ENCODE measurements at places on chromosomes 5 and 9.
A peak's percentile ranks its signal among the peaks of the same experiment; 100 is the strongest.

GRCh38 chr9:127961613-127962155 is 19.1 kb downstream of the EEIG1 start:
- DNase-seq = no peak

DNA sequence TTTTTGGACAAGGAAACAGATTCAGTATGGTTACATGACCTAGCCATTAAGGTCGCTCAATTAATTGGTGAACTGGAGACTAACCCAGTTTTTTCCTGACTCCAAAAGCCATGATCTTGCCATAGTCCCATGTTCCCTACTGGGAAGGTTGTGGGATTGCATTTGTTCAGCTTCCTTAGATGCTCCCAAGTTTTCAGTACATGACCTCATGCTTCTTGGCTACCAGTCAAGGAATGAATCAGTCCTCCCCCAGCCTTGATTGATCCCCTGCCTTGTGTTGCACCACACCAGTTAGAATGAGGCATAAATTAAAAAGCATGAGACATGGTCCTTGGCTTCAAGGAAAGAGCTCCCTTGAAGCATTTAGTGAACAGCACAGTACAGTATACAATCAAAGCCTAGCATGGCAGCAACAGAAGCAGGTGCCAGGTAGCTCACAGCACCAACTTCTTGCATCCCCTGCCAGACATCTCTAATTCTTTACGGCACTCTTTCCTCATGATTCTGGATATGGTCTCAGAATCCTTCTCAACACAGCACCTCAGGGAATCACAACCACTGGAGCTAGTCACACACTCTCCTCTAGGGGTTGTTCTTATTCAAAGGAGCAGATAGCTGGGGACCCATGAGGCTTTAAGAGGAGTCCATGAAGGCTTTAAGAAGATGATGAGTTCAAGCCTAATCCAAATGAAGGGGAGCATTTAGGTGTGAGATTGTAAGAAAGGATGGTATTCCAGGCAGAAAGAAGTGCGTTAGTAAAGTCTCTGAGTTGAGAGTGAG is 295.5 kb upstream of the CLINT1 start:
- peak; percentile 69 for DNase-seq

- no peak for DNase-seq
Observed at GRCh38 chr5:76341651-76342334, 61.3 kb upstream of the IQGAP2 start.

DNA sequence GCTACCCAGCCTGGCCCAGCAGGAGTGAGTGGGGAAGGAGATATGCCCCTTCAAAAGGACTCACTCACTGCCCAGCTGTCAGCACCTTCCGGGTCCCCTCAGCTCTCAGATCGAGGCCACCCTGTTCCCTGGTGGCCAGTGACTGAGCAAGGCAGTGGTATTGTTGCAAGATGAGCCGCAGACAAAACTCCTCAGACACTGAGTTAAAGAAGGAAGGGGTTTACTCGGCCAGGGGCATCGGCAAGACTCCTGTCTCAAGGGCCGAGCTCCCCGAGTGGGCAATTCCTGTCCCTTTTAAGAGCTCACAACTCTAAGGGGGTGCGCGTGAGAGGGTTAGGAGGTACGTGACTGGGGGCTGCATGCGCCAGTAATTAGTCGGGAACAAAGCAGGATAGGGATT is 9.7 kb upstream of the N4BP3 start:
- DNase-seq = no peak

- DNase-seq = no peak
Observed at GRCh38 chr9:71607461-71607881, 160.8 kb downstream of the CEMIP2 start.

GRCh38 chr9:34982361-34982760 is 7.2 kb upstream of the DNAJB5 start:
- DNase-seq = no peak

GRCh38 chr5:127228540-127229184 is 61.9 kb upstream of the MEGF10 start:
- DNase-seq = no peak

DNA sequence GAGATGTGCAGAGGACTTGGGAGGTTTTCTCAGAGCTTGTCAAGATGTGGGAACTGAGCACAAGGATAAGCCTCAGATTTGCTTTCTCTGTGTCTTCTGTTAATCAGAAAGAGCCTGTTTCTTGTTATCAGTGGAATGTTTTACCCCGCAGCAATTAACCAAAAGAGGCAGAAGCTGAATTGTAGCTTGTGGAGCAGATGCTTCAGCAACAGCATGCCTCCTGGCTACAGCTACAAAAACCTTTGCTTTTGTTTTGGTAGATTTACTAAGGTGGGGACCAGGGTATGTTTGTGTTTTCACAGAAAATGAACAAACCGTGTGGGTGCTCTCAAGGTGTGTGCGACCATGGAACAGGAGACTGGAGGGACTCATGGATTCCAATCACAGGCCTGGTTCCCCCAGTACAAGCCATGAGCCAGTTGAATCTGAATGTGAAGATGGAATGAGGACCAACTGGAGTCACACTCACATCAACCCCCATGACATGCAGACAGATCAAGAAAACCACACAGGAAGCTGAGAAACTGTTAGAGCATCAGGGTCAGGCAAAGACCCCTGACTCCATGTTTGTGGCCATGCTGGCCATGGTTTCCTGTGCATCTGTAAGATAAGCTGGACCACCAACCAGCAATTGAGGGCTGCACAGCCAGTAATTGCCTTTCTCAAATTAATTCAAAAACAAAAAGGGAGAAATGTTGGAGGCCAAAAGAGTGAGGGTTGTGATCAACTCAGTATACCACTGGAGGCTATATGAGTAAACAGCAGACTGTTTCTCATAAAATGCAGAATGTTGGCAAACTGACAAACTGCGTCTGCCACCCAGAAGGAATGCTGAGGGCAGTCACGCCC is 6.9 kb downstream of the UGT3A2 start:
- DNase-seq = no peak

- no peak for DNase-seq
Observed at GRCh38 chr5:10367579-10367978, 14.1 kb downstream of the MARCHF6 start.

DNA sequence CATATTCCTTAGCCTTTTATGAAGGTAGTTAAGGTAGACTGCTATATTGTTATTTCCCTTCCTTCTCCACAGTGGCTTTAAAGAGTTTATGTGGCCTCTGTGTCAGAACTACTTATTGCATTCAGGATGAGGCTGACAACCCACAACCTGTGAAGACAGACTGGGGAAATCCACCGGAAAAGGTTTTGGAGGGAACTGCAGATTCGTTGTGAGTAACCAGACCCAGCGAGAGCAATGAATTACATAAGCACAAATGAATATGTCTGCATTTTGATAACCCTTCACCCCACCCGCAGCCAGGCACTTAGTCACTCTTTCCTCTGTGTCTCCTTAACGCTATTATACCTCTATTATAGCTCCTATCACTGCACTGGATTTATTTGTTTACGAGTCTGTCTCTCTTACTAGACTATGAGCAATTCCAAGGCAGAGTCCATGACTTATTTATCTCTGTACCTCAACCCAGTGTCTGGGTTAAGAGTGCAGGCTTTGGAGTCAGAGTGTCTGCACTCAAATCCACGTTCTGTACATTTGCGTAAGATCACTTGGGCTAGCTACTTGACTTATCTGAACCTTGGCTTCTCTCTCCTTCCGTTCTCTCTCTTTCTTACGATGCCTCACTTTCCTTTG is 19.2 kb downstream of the KCTD16 start:
- no peak for DNase-seq

DNA sequence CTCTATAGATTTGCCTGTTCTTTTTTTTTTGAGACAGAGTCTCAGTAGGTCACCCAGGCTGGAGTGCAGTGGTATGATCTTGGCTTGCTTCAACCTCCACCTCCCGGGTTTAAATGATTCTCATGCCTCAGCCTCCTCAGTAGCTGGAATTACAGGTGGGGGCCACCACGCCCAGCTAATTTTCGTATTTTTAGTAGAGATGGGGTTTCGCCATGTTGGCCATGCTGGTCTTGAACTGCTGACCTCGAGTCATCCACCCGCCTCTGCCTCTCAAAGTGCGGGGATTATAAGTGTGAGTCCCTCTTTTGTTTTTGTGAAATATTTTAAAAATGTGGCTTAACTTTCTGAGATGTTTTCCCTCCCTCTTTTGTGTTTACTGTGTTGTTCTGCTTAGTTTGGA is 29.2 kb downstream of the HSPA4 start:
- no peak for DNase-seq

DNA sequence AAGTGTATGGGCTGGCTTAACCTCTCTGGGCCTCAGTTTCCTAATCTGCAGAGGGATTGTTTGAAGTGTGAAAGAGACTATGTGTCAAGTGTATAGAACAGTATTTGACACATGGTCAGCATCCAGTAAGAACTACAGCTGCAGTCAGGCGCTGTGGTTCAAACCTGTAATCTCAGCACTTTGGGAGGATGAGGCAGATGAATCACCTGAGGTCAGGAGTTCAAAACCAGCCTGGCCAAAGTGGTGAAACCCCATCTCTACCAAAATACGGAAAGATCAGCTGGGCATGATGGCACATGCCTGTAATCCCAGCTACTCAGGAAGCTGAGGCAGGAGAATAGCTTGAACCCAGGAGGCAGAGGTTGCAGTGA is 31.9 kb upstream of the STING1 start:
- DNase-seq = no peak

- DNase-seq = no peak
Observed at GRCh38 chr9:110078604-110079003, 129.4 kb downstream of the C9orf152 start.
